Muscle of leg (tissue), 16 donors: ENCODE measurements at places on chromosomes 2 and 18. TPM values are rescaled to one million over a fixed set of nuclear protein-coding genes. Genes with fewer than 3 reads are reported as not detected.

The KCNIP3 gene
- 5.8 TPM for total RNA-seq

The SP140 gene
- 0.22 TPM for total RNA-seq

The FHL2 gene
- 27.5 TPM for total RNA-seq

The RAB6D gene
- total RNA-seq, result 0.09 TPM

The FIGN gene
- total RNA-seq, result 0.53 TPM

The PRSS56 gene
- total RNA-seq, result 2.6 TPM

The TMEM247 gene
- total RNA-seq, result not detected

The WDR54 gene
- 7.5 TPM for total RNA-seq

The BCL2L11 gene
- 6.3 TPM for total RNA-seq

The FBXO15 gene
- 0.89 TPM for total RNA-seq

The AGXT gene
- total RNA-seq, result 0.13 TPM

The CNRIP1 gene
- 21.1 TPM for total RNA-seq

The SNTG2 gene
- 0.31 TPM for total RNA-seq

The C2orf81 gene
- 1.4 TPM for total RNA-seq

The SH3RF3 gene
- total RNA-seq, result 2.7 TPM

The HOXD12 gene
- total RNA-seq, result not detected

The DOK6 gene
- total RNA-seq, result 4.9 TPM

The SLC16A14 gene
- total RNA-seq, result 4.2 TPM

The GCKR gene
- total RNA-seq, result not detected

The DES gene
- 2,854 TPM for total RNA-seq

The CD8B gene
- 0.31 TPM for total RNA-seq

The RBM43 gene
- 5.8 TPM for total RNA-seq

The PRKCE gene
- 8.6 TPM for total RNA-seq

The ABHD3 gene
- 6.9 TPM for total RNA-seq

The BOLL gene
- total RNA-seq, result 0.62 TPM

The PDCD1 gene
- total RNA-seq, result 0.04 TPM

The REG1B gene
- not detected for total RNA-seq

The ZNF638 gene
- total RNA-seq, result 150 TPM

The UGT1A10 gene
- not detected for total RNA-seq

The ZFP36L2 gene
- 12.0 TPM for total RNA-seq

The ALPG gene
- not detected for total RNA-seq

The SPIRE1 gene
- total RNA-seq, result 13.3 TPM

The SERPINB8 gene
- total RNA-seq, result 0.93 TPM

The RIT2 gene
- total RNA-seq, result not detected

The RAB31 gene
- 19.6 TPM for total RNA-seq

The UNC80 gene
- 2.0 TPM for total RNA-seq

The TMEM178A gene
- total RNA-seq, result 5.7 TPM

The CUL3 gene
- total RNA-seq, result 72.6 TPM

The UNC50 gene
- total RNA-seq, result 36.5 TPM

The EML6 gene
- total RNA-seq, result 18.8 TPM

The SRBD1 gene
- total RNA-seq, result 18.8 TPM
